Globus pallidus (tissue), 1 donor: ENCODE measurements at places on chromosomes 5 and 9.

GRCh38 chr5:6459896-6460295 is 11.2 kb downstream of the UBE2QL1 start:
- DNase-seq = no peak

DNA sequence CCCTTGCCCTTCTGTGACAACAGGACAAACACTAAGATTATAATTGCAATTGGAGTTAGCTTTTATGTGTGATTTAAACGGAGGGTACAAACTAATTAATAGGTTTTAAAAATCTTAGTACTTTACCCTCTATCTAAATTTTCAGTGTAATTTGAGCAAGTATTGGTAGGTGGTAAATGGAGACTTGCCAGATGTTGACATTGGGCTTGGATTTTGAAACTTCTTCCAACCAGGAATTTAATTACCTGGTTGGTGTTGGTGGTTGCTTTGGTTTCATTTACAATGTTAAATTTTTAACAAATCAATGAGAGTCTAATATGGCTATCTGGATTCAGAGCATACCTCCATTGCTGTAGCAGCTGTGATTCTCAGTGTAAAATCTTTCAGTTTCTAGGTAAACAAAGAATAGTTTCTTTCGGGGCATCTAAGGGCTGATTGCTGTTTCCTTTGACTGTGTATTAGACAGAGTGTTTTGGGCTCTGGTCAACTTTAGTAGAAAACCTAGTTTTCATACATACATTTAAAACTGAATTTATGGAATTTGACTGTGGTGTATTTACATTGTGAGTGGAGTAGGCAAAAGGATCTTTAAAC is 1.9 kb downstream of the DAPK1 start:
- DNase-seq = no peak

DNA sequence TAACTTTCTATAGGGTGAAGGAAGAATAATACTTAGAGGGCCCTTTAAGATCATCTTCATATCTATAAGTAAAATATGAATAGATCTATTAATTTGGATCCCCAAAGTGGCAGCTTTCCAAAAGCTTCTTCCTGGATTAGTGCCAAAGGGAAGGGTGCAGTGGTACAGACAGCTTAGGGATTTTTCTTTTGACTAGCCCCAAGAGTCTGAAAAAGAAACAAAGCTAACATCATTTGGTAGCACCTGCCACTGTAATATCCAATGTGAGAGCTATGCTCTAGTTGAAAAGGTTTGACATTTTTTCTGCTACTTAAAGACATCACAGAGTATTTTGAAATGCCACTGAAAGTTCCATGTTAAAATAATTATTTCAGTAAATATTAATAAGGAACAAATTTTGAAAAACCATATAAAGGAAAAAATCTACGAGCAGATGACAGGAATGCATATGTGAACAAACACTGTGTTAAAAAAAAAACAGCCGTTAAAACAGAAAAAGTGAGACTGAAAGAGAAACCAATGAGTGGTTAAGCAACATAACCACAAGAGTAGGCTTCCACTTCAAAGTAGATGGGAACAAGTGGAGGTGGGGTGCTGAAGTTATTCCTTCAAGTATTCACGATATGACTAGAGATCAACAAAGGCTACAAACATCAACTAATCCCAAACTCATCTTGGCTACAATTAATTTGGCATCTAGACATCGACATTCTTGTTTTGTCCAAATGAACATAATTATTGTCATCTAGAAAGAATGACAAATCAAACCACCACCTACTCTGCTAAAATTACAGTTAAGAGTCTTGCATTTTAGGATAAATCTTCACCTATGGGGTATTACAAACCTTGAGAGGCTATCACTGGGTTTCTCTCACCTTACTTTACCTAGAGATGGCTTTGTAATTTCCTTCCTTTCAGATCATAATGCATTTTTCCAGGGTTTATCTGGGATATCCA is 137.5 kb downstream of the CPLANE1 start:
- DNase-seq = no peak

DNA sequence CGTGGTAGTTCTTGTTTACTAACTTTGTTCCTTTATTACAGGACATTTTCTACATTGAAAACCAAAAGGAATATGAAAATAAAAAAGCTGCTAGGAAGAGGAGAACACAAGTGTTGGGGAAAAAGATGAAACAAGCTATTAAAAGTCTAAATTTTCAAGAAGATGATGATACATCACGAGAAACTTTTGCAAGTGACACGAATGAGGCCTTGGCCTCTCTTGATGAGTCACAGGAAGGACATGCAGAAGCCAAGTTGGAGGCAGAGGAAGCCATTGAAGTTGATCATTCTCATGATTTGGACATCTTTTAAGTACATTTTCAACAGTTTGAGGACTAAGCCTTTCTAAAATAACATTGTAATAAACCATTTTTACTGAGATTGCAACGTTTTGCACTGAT is 23.8 kb downstream of the PHAX start:
- DNase-seq = no peak
